Stimulated activated CD4-positive, alpha-beta T cell treated with anti-CD3 and anti-CD28 coated beads, Interleukin-1b, Interleukin-23, amount 100 ng/mL, for 1 hour (primary cell): ENCODE measurements at places on chromosomes 7 and 10.
A peak's percentile ranks its signal among the peaks of the same experiment; 100 is the strongest.

DNA sequence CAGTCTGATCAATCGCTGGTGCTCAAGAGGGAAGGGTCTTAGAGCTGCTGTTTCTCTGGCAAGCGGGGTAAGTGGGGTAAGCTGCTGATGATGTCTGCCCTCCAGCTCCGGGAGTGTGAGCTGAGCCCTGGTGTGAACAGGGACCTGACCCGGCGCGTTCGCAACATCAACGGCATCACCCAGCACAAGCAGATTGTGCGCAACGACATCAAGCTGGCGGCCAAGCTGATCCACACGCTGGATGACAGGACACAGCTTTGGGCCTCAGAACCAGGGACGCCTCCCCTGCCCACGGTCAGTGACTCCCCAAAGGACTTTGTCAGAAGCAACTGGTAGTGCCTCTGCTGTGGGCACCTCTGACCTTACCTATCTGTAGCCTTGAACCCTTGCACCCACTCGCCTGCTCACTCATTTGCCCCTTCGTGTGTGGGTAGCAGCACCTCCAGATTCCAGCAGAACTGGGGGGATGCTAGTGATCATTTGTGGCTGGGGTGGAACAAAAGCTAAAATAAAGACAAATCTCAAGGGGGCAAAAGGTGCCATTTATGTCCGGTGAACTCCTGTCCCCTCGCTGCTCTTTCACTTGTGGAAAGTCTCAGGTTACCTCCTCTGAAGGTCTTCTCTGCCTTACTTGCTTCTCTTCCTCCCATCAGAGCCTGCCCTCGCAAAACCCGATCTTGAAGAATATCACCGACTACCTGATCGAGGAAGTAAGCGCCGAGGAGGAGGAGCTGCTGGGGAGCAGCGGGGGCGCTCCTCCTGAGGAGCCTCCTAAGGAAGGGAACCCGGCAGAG is 3.2 kb downstream of the UFSP1 start:
- DNase-seq: no peak

- DNase-seq: no peak
Measured at GRCh38 chr7:19095353-19095860, 22.0 kb downstream of the TWIST1 start.

DNA sequence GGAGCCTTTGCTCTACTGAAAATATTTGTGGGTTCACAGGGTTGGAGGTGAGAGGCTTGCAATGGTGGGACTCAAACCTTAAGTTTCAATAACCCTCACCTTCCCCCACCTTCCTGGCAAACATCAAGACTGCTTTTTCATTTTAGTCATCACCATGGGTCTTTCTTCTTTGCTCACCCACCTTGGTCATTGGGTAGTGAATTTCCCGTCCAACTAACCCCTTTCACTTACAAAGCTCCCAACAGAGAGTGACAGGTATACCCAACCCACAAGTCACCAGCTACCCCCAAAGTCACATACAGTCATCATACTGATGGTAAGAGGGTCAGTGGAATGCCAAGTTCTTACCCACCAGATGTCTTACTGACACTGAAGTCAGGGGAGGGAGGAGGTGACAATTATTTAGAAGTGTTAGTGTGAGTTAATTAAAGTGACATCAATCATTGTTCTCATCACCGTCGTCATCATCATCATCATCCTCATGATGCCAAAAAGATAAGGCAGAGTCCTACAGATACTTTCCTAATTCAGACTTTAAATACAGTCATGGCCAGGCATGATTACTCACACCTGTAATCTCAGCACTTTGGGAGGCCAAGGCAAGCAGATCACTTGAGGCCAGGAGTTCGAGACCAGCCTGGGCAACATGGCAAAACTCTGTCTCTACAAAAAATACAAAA is 49.0 kb downstream of the PIK3AP1 start:
- DNase-seq: no peak

GRCh38 chr7:111752022-111752582 is 189.8 kb upstream of the IMMP2L start:
- peak; percentile 30 for DNase-seq

- no peak for DNase-seq
Measured at GRCh38 chr10:101011517-101012423, 12.2 kb downstream of the LZTS2 start.

GRCh38 chr10:129945064-129945463 is 19.0 kb downstream of the EBF3 start:
- DNase-seq: no peak
